ENCODE measurements at places on chromosomes 3 and 15. TPM values are rescaled to one million over a fixed set of nuclear protein-coding genes. Genes with fewer than 3 reads are reported as not detected.

Gene CLEC3B
- total RNA-seq, result 1.3 TPM

Gene GP5
- 0.27 TPM for total RNA-seq

Gene ESYT3
- 0.60 TPM for total RNA-seq

Gene CD80
- 0.07 TPM for total RNA-seq

Gene GMPPB
- total RNA-seq, result 24.3 TPM

Gene LXN
- total RNA-seq, result 26.6 TPM

Gene JMJD7
- 14.1 TPM for total RNA-seq

Gene DOCK3
- total RNA-seq, result 0.77 TPM

Gene ALPK3
- total RNA-seq, result 25.9 TPM

Gene GOLGA8M
- total RNA-seq, result 1.3 TPM

Gene CYP8B1
- 5.9 TPM for total RNA-seq
